ENCODE measurements at places on chromosomes 16 and 17.

GRCh38 chr17:61400066-61400716 is 548 bp downstream of the TBX2 start:
- DNase-seq = peak; percentile 92

GRCh38 chr16:74667255-74667700 is 601 bp upstream of the RFWD3 start:
- DNase-seq = no peak

DNA sequence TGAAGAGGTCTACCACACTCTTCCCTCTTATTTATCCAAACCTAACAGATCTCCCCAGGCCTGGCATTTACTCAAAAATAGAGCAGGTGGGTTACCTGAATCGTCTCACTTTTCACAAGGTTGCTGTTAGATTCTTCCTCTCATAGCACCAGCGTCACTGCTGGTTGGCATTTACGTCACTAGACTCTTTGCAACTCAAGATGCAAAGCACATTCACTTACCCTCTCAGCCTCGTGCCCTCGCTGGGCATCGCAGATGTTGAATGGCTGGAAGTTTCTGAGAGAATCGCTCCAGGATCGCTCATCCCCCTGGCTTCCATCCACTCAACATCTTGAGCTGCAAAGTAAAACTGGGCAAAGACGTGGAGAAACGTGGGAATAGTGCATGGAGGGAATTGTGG is 21.9 kb downstream of the GSG1L start:
- no peak for DNase-seq

DNA sequence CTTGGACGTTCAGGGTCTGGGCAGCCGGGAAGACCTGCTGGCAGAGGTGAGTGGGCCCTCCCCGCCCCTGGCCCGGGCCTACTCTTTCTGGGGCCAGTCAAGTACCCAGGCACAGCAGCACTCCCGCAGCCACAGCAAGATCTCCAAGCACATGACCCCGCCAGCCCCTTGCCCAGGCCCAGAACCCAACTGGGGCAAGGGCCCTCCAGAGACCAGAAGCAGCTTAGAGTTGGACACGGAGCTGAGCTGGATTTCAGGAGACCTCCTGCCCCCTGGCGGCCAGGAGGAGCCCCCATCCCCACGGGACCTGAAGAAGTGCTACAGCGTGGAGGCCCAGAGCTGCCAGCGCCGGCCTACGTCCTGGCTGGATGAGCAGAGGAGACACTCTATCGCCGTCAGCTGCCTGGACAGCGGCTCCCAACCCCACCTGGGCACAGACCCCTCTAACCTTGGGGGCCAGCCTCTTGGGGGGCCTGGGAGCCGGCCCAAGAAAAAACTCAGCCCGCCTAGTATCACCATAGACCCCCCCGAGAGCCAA is 8.6 kb upstream of the ABCC3 start:
- DNase-seq = peak; percentile 86

DNA sequence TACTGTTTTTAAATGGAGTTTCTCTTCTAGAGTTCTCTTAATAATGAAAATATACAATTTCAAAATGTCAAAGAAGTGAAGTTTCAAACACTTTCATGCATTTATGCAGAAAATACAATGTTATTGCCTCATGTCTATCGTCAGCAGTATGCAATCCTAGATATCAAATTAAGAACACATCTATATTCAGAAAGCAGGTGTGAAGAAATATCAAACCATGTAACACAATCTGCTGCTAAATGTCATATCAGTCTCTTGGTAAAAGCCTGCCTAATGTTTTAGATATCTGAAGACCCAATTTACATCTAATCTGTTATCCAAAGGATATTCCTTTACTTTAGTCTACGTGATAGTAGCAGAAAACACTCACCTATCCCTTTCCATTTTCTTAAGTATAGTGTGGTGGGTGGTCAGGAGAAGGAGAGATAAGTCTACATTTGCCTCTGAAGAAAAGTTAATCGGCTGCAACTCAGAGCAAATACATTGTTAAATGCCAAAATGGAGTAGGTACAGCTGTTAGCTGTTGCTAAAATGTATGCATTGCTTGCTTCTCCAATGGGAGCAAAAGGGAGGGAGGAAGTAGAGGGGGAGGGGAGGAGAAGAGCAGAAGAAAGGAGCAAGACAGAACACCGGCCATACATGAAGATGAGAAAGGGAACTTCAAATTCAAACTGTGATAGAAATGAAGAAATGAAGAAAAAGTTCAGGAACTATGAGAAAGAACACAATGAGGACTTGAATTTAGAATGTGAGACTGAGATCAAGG is 64.9 kb downstream of the ITFG1 start:
- no peak for DNase-seq

- DNase-seq = no peak
These were observed 7.9 kb upstream of the TMEM88 start for GRCh38 chr17:7846765-7847661.

DNA sequence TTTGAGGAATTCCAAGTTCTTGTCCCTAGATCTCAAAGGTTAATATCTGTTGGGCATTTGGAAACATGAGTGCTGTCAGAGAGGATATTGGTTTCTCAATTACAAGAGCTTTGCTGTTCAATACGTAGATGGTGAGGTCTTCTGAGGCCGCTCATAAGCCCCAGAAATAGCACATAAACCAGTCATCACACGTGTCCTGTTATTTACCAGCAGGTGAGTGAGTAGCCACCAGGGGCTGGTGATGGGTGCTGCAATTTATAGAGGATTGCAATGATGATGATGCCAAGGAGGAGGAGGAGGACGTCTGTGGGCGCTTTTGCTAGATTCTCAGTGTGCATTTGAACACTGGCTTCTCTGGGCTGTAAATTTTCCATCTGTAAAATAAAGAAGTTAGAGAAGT is 89.0 kb downstream of the SALL1 start:
- no peak for DNase-seq

DNA sequence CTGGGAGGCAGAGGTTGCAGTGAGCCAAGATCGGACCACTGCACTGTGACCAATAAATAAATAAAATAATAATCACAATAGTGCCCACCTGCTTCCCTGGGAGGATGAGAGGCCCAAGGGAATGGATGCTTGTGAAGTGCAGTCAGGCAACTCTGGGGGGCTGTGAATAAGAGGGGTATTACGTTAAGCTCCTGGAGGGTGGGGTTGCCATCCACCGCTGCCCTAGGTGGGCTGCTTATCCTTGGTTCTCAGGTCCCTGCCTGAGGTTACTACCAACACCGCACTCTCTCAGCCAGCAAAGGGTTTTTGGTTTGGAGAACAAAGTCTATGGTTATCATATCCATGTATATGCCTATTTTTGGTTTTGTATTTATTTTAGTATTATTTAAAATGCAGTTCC is 48.6 kb upstream of the CBFA2T3 start:
- no peak for DNase-seq

DNA sequence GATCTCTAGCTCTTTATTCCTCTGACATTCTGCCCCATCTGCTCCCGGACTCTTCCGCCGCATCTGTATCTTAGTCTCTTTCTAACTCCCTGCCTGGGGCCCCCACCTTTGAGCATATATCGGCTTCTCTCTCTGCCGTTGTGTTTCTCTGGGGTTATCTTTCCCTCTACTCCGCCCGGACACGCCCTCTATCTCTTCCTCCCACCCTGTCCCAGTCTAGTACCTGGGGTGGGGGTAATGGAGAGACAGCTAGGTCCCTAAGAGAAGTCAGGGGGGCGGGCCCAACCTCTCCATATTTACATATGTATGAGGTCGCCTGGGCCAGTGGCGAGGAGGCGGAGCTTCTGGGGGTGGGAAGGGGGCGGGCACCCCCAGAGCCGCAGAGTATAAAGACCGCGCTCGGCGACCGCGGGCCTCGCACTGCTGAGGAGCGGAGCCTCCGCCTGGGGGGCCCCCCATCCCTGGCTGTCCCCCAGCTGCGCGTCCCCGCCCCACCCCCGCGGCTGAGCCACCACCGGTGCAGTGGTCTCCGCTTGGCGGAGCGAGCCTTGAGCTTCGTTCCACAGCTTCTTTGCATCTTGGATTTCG is at the start of gene ATP1B2:
Gene ATP1B2 (plus strand): TSS at position 418 of the 588 bp plus-strand sequence. CDS start 593 bp downstream, outside the sequence.
- no peak for DNase-seq

DNA sequence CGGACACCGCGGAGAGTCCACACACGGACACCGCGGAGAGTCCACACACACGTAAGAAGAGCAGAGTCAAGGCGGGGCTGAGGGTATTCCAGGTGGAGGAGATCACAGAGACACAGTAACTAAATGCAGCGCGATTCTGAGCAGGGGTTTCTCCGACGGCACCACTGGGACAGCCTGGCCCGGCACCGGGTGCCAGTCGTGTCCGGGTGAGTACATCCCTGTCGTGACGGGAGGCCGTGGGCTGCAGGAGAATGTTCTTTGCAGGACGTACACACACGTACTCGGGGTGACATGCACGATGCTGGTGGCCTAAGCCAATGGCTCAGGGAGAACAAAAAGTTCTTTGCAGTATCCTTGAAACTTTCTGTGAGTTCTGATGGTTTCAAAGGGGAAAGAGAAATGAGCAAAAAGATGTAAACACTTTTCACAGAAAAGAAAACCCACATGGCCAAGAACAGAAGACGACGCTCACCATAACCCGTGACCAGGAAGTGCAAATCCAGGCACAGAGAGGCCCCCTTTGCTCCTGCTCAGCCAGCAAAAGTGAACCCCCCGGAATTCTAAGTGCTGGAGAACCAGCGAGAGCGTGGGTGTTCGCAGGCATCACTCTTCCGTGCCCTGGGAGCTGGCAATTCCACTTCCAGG is 53.7 kb upstream of the METRNL start:
- no peak for DNase-seq

DNA sequence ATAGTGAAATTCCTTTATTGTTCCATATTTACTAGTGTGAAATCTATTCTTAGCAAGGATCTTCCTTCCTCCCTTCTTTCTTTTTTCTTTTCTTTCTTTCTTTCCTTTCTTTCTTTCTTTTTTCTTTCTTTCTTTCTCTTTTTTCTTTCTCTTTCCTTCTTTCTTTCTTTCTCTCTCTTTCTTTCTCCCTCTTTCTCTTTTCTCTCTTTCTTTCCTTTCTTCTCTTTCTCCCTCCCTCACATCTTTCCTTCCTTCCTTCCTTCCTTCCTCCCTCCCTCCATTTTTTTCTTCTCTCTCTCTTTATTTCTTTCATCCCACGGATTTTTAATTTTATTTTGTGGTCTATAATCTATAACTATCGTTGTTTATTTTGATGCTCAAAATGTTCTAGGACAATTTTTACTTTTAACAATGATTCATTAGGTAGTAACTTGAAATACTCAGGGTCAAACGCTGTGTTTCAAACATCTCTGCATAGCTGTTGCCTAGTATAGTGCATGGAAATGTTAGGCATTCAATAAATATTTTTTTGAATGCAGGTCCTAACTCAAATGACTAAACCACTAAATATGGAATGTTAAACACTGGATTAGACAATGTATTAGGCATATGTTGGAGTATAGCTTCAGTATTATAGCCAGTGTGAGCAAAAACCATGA is 178.3 kb downstream of the MAP2K6 start:
- no peak for DNase-seq

DNA sequence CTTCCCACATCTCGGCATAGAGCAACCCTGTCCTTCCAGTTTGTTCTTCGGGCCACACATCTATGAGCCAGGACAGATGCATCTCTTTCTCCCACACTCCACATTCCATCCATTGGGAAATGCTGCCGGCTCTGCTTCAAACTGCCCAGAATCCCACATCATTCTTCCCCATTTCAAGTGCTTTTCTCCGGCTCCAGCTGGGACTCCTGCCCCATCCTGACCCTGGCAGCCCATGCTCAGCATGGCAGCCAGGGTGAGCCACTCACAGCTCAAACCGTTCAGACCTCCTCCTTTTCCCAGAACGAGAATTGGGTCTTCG is 132.8 kb upstream of the SDK2 start:
- no peak for DNase-seq

- no peak for DNase-seq
These were observed 43.0 kb upstream of the TOB1 start for GRCh38 chr17:50908860-50909764.

DNA sequence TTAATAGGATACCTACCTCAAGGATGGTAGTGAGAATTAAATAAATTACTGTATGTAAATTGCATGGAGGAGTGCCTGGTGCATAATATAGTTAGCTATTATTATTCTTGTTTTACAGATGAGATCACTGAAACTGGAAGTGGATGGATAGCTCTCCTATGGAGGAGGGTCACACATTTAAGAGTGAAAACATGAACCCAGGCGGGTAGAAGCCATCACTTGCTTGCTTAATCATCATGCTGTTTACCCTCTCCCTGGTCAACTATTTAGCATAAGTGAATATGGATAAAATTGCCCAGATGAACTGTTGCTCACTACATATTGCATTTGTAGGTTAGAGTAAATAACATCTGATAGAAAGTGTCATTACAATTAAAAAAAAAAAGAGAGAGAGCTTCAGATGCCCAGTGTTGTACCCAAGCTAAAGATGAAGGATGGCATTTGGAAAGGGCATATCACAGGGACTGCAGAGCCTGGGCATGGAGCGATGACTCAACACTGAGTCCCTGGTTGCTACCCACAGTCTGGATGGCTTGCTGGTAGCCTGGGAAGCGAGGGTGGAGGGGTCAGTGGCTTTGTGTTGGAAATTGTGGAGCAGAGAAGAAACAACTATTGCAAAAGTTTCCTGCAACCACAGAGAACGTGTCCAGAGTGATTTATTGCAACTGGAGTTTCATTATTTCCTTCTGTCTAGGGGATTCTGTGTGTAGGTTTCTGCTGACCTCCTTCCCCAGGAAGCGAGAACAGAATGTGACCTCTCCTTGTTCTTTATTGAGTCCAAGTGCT is 414.4 kb downstream of the SHISA9 start:
- no peak for DNase-seq

GRCh38 chr17:43881758-43882505 is 25.4 kb downstream of the MPP2 start:
- DNase-seq = no peak

GRCh38 chr17:76528156-76528527 is 9.4 kb downstream of the CYGB start:
- no peak for DNase-seq

DNA sequence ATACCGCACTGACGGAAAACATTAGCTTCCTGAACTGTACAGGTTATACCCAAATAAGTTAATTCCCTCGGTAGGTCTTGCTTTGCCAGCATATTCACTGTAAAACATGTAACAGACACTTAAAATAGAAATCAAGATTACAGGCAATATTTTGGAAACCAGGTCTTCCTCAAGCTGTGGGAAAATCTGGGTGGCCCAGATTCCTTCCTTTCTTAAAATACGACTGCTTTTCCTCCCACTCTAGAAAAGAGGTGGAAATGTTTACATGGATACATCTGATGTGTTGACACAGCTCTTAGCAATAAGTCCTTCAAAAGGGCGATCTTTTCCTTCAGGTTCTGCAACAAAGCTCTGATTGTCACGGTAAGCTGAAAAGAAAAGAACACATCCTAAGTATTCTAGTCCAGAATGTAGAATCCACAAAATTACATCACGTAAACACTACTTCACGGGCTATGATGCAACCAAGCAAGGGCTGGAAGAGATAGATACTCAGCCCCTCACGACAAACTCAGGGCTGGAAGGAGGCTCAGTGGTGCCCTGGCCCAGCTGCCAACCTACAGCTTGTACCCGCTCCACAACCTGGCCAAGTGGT is 18.4 kb downstream of the STX8 start:
- no peak for DNase-seq

- DNase-seq = no peak
These were observed 22.9 kb upstream of the KRT17 start for GRCh38 chr17:41647038-41647813.

GRCh38 chr17:72614476-72614870 is 478.0 kb downstream of the SLC39A11 start:
- DNase-seq = no peak

- no peak for DNase-seq
These were observed 34.9 kb upstream of the SSTR5 start for GRCh38 chr16:1037394-1038257.

GRCh38 chr17:82287868-82288801 is 14.6 kb upstream of the CSNK1D start:
- DNase-seq = peak; percentile 79

- no peak for DNase-seq
These were observed 23.9 kb downstream of the ARHGAP27 start for GRCh38 chr17:45408611-45409421.
